ENCODE measurements at places on chromosomes 13 and 19.

DNA sequence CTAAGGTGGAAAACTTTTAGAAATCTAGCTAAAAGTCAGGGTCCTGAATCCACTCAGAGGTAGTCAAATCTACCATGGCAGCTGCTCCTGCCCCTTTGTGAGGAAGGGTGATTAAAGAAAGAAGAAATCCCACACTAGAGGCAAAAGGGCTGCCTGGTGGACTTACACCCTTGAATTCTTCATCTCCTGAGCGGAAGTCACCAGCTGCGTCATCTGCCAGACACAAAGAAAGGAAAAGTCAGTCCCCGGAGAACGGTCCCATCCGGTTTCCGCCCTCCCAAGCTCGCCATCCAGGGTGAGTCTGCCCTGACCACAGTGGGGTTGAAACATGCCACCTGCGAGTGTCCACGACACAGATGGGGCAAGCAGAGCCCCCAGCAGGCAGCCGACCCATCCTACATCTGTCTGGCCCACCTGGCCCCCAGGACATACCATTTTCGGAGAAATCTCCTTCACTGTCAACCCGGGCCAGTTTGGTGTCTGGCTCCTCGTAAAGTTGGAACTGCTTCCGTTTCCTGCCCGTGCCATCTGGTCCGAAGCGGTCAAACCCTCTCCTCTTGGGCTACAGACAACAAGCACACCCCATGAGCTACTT is 7.7 kb downstream of the AKAP8 start:
- DNase-seq, result no peak

GRCh38 chr13:49367640-49368422 is 76.0 kb downstream of the CAB39L start:
- DNase-seq, result peak; percentile 43

- no peak for DNase-seq
These were observed 1086.9 kb upstream of the PCDH20 start for GRCh38 chr13:62502588-62502987.

DNA sequence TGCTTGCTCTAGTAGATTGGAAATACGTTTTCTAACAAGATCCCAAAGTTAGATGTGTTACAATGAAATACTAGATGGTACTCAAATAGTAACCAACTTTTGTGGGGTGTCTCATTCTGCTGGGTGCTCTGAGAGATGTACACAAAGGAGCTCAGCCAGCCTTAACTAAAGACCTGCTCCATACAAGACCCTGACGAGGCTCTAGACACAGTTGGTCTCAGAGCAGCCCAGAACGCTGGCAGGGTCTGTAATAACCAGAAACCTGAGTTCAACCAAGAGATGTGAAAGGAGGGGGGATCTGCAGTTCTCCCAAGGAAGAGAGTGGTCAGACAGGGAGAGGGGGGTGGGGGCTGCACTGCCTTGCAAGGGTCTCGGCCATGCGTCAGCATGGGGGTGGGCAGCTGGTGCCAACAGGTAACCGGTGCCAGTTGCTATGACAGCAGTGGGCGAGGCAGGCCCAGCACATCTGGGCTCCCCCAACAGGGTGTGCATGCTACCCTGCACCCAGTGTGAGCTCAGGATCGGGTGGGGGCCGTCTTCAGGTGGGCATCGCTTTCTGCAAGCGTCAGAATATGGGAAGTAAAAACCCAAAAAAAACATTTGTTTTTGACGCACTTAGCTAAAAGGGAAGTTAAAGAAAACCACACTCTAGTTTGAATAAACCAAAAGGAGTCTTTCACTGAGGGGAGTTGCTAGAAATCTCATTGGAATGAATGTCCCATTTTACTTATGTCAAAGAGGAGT is 68.0 kb upstream of the GPR183 start:
- peak; percentile 85 for DNase-seq

GRCh38 chr13:23877286-23877685 is 11.9 kb downstream of the MIPEP start:
- DNase-seq, result no peak

GRCh38 chr19:7751157-7751783 is 3.9 kb upstream of the CD209 start:
- DNase-seq, result peak; percentile 69
